ENCODE measurements at places on chromosomes 7 and 10.

GRCh38 chr7:156907656-156908055 lies 14.7 kb upstream of the LMBR1 start:
- H3K27ac ChIP-seq: no peak overlapping the region
- peaks cover 10% of the 10 kb centered on the region for H3K27me3 ChIP-seq
- DNase-seq: no peak
- H3K4me1 ChIP-seq: peaks cover 15% of the 10 kb centered on the region
- H3K4me3 ChIP-seq: no peak overlapping the region

GRCh38 chr7:132347858-132348257 lies 228.4 kb downstream of the PLXNA4 start:
- peaks cover 2% of the 10 kb centered on the region for H3K4me1 ChIP-seq
- no peak overlapping the region for H3K27ac ChIP-seq
- no peak overlapping the region for H3K4me3 ChIP-seq
- no peak for DNase-seq
- H3K36me3 ChIP-seq: no peaks in the 10 kb centered on the region

- DNase-seq: no peak
- peaks cover 62% of the 10 kb centered on the region for H3K4me1 ChIP-seq
- peak overlapping the region; percentile 83 for H3K4me3 ChIP-seq
- no peaks in the 10 kb centered on the region for H3K27me3 ChIP-seq
These were observed 994 bp downstream of the SLC25A28 start for GRCh38 chr10:99619090-99619800.

DNA sequence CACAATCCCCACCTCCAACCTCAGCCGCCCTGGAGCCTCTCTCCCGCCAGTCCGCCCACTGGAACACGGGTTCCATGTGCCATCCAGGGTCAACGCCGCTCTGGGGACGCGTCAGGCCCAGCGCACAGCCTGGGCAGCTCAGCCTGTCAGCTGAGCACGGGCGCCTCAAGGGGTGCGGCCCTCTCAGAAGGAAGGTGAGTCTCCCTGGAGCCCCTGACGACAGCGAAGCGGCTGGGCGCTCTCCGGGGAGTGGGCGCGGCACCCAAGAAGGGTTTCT lies 1.2 kb upstream of the SLC18A3 start:
- peaks cover 85% of the 10 kb centered on the region for H3K27me3 ChIP-seq
- no peak for DNase-seq
- no peak overlapping the region for H3K27ac ChIP-seq
- no peak overlapping the region for H3K4me3 ChIP-seq
- H3K36me3 ChIP-seq: no peaks in the 10 kb centered on the region
- H3K4me1 ChIP-seq: peaks cover 11% of the 10 kb centered on the region

DNA sequence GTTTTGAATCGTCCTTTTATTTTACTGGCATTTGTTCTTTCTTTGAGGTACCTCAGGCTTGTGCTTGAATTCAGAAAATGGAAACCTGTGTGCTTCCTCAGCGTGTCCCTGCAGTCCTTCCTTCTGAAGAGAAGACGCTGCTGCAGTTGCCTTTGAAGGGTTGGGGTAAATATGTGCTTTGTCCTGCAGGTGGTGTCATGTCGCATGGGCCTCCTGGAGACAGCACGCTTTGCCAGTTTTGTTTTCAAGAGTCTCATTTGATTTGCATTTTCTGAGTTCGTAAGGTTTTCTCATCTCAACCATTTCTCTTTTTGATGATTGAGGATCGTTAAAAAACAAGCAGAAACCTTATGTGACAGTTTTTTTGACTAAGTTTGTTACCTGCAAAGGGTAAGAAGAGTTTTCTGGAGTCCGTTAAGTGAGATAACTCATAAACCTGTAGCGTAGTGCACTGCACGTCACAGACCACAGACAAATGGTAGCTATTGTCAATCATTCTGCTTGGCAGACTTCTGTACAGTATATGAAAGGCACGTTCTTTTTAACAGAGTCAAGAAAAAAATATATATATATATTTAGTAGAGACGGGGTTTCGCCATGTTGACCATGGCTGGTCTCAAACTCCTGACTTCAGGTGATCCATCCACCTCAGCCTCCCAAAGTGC lies 57.0 kb downstream of the CDC123 start:
- no peak for DNase-seq
- no peaks in the 10 kb centered on the region for H3K27me3 ChIP-seq
- H3K27ac ChIP-seq: no peak overlapping the region
- no peak overlapping the region for H3K4me3 ChIP-seq

GRCh38 chr7:77944183-77945182 lies 145.9 kb downstream of the PHTF2 start:
- H3K4me3 ChIP-seq: no peak overlapping the region
- no peak overlapping the region for H3K27ac ChIP-seq
- DNase-seq: no peak
- no peaks in the 10 kb centered on the region for H3K27me3 ChIP-seq

DNA sequence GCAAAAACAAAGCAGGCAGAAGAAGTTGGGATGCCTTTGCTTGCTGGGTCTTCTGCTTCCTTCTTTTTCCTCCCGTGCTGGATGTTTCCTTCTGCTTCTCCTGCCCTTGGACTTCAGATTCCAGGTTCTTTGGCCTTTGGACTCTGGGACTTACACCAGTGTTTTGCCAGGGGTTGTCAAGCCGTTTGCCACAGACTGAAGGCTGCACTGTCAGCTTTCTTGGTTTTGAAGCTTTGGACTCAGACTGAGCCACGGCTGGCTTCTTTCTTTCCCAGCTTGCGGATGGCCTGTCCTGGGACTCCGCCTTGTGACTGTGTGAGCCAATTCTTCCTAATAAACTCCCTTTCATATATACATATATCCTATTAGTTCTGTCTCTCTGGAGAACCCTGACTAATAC lies 11.3 kb upstream of the LCOR start:
- H3K4me3 ChIP-seq: no peak overlapping the region
- no peaks in the 10 kb centered on the region for H3K27me3 ChIP-seq
- H3K36me3 ChIP-seq: no peaks in the 10 kb centered on the region
- no peaks in the 10 kb centered on the region for H3K4me1 ChIP-seq
- DNase-seq: no peak
- no peak overlapping the region for H3K27ac ChIP-seq

DNA sequence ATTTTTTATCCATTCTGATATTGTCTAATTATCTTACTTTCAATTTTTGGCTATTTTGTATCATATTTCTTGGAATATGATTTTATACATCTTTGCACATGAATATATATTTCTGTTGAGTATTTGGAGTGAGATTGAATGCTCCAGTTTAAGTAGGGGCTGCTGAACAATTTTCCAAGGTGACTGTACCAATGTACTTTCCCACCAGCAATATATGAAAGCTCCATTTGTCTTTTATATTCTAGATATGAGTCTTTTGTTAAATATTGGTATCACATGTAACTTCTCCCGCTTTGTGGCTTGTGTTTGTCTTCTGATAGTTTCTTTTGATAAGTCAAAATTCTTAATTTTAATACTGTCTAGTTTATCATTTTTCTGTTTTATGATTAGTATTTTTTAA lies 144.6 kb upstream of the MDFIC start:
- H3K27ac ChIP-seq: no peak overlapping the region
- peaks cover 16% of the 10 kb centered on the region for H3K4me1 ChIP-seq
- no peaks in the 10 kb centered on the region for H3K36me3 ChIP-seq
- H3K27me3 ChIP-seq: peaks cover 11% of the 10 kb centered on the region
- DNase-seq: no peak

DNA sequence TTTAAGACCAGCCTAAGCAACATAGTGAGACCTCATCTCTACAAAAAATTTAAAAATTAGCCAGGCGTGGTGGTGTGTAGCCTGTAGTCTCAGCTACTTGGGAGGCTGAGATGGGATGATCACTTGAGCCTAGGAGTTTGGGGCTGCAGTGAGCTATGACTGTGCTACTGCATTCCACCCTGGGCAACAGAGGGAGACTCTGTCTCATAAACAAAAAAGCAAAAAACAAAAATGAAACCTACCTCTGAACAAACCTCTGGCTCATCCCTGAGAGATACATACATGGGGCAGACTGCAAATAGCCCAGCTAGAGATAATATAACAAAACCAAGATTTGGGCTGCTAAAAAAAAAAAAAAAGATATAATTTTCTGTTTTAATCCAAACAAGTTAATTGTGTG lies 19.5 kb downstream of the C10orf67 start:
- no peak for DNase-seq
- H3K4me1 ChIP-seq: peaks cover 11% of the 10 kb centered on the region
- peaks cover 5% of the 10 kb centered on the region for H3K27me3 ChIP-seq
- no peak overlapping the region for H3K4me3 ChIP-seq

DNA sequence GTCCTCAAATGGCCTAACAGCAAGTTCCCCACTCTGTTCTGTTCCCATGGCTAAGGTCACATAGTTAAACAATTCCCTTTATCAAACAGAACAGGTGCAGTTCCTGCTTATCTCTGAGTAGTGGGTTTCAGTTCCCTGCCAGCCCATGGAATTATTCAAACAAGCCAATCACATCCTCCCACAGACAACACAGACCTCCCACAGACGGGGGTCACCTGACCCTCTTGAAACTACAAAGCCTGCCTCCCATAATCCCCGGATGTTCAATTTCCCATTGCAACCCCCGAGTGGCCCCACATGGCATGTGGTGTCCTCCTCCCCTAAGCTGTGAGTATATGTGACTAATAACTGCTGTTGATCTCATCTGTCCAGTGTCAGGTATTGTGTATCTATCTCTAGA lies 64.1 kb downstream of the TMEM168 start:
- H3K4me3 ChIP-seq: no peak overlapping the region
- peaks cover 6% of the 10 kb centered on the region for H3K27me3 ChIP-seq
- H3K27ac ChIP-seq: no peak overlapping the region
- no peak for DNase-seq
- no peaks in the 10 kb centered on the region for H3K4me1 ChIP-seq

GRCh38 chr10:126661356-126661755 lies 9.1 kb downstream of the C10orf90 start:
- peaks cover 8% of the 10 kb centered on the region for H3K27me3 ChIP-seq
- H3K4me3 ChIP-seq: no peak overlapping the region
- H3K27ac ChIP-seq: no peak overlapping the region
- no peaks in the 10 kb centered on the region for H3K36me3 ChIP-seq

DNA sequence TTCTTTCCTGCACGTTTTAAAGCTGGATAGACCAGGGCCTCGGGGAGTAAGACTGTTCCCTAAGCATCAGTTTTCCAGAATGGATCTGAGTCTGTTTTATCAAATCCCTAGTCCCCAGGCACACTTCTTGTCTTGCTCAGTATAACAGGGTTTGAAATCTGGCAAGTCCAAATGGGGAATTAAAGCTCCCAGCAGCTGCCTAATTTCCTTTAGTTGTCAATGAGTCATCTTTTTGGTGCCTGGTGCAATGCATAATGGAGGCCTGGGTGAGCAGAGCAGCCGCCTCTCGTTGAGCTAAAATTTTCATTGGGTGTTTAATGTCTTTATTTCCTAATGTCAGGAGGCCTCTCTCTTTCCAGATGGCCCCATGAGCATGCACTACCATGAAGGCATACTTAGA lies 87.9 kb downstream of the STRA8 start:
- no peak overlapping the region for H3K4me3 ChIP-seq
- no peaks in the 10 kb centered on the region for H3K27me3 ChIP-seq
- peaks cover 4% of the 10 kb centered on the region for H3K36me3 ChIP-seq
- H3K27ac ChIP-seq: no peak overlapping the region

DNA sequence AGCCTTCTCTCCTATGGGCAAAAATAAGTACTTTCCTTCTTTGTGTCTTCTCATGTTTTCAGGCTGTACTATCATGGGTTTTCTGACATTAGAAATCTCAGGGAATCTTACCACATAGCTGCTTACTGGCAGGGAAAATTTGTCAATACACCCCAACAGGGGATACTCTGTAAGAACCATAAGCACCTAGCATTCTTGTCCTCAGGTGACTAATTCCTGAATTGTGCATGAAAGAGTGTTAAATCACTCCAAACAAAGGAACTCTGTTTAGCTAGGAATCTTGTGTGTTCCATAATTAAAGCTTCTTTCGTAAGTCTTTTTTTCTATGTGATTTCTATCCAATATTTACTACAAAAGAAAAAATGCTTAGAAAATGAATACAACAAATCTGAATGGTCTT lies 206.7 kb upstream of the POT1 start:
- no peak for DNase-seq
- H3K4me3 ChIP-seq: no peak overlapping the region
- no peaks in the 10 kb centered on the region for H3K4me1 ChIP-seq
- no peak overlapping the region for H3K27ac ChIP-seq
- H3K36me3 ChIP-seq: no peaks in the 10 kb centered on the region
- no peaks in the 10 kb centered on the region for H3K27me3 ChIP-seq

DNA sequence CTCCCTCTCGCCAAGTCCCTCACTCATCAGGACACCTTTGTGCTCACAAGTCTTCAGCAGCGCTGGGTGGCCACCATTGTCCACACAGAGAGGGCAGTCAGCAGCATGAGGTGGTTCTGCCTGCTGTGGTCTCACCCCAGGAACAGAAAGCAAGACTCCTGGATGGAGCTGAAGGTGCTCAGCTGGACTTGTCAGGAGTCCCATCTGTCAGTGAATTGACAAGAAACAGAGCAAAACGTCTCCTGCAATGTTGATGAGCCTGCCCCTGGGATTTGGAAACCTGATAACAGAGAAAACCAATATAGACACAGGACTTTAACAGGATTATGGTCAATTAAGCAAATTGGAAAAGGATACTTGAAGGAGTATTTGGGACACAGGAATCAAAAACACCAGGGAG lies 122.2 kb upstream of the PRSS58 start:
- peaks cover 20% of the 10 kb centered on the region for H3K4me1 ChIP-seq
- H3K27me3 ChIP-seq: no peaks in the 10 kb centered on the region
- no peak overlapping the region for H3K27ac ChIP-seq
- no peak overlapping the region for H3K4me3 ChIP-seq
- no peaks in the 10 kb centered on the region for H3K36me3 ChIP-seq

DNA sequence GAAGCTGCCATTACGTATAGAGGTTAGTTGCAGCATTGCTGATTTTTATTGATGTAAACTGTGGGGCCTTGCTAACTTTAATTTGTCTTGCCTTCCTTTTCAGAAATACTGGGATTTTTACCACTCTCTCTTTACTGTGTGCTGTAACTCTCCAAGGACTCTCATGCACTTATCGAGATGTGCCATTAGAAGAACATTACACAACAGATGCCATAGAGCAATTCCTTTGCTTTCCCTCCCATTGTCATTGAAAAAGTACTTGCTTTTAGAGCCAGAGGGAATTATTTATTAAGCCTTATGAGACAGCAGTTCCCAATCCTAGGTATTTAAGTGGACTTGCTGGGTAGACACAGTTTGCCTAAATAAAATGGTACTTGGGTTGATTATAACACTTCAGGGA lies 51.7 kb downstream of the ASB4 start:
- no peak for DNase-seq
- H3K4me1 ChIP-seq: no peaks in the 10 kb centered on the region
- H3K4me3 ChIP-seq: no peak overlapping the region
- H3K27me3 ChIP-seq: peaks cover 11% of the 10 kb centered on the region

- no peak overlapping the region for H3K4me3 ChIP-seq
- no peak overlapping the region for H3K27ac ChIP-seq
- peaks cover 98% of the 10 kb centered on the region for H3K36me3 ChIP-seq
- no peaks in the 10 kb centered on the region for H3K4me1 ChIP-seq
These were observed 14.5 kb downstream of the AKR1B1 start for GRCh38 chr7:134444198-134444960.
